ENCODE measurements at places on chromosomes 4 and X. TPM values are rescaled to one million over a fixed set of nuclear protein-coding genes. Genes with fewer than 3 reads are reported as not detected.

Gene MAB21L2
- not detected for total RNA-seq

Gene ZNF157
- 0.81 TPM for total RNA-seq

Gene SHOX
- 0.18 TPM for total RNA-seq

Gene BTC
- total RNA-seq: 0.07 TPM

Gene H2BW2
- total RNA-seq: not detected

Gene MAGEA9B
- total RNA-seq: 0.31 TPM

Gene PNMA5
- not detected for total RNA-seq

Gene RIBC1
- total RNA-seq: 1.2 TPM

Gene TXK
- not detected for total RNA-seq

Gene SMIM43
- 1.0 TPM for total RNA-seq

Gene PTTG2
- not detected for total RNA-seq

Gene EDA
- total RNA-seq: 8.1 TPM

Gene SOX3
- total RNA-seq: 8.5 TPM

Gene H2AZ1
- 811 TPM for total RNA-seq

Gene NHS
- 8.0 TPM for total RNA-seq

Gene ARX
- total RNA-seq: 0.24 TPM

Gene BEND2
- not detected for total RNA-seq

Gene NEIL3
- total RNA-seq: 8.3 TPM

Gene SLC26A1
- 0.13 TPM for total RNA-seq

Gene NXF2
- not detected for total RNA-seq

Gene HSFX1
- 0.50 TPM for total RNA-seq

Gene CTAG2
- not detected for total RNA-seq

Gene DDX60
- total RNA-seq: 4.1 TPM

Gene PAGE5
- total RNA-seq: not detected

Gene TBX22
- 0.81 TPM for total RNA-seq

Gene FRMPD3
- 0.26 TPM for total RNA-seq

Gene MAGEA12
- total RNA-seq: not detected
